ENCODE measurements at places on chromosomes 12 and 14.

DNA sequence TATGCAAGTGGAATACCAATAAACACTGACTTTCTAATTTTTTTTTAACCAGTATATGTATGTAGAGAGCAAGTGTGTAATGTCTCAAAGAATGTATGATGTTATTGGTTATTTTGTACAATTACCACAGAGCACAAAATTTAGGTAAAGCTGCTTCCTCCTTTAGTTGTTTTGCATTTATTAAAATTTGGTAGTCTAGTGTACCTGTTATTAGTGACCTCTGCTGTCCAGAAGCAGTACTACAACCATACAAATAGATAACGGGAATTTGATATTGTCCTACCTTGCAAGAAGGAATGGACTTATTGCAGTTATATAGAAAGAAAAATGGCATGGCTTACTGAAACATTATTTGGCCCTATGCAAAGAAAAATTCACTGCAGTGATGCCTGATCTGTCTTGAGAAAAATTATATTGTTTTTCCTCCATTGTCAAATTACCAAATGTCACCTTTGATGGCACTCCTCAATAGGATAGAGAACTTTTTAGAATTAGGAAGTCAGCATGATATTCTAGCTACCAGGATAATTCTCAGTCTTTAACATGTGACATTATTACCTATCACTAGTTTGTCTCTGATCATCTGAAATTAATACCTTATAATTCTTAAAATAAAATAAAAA is 153.9 kb upstream of the RMST start:
- peak; percentile 55 for DNase-seq

DNA sequence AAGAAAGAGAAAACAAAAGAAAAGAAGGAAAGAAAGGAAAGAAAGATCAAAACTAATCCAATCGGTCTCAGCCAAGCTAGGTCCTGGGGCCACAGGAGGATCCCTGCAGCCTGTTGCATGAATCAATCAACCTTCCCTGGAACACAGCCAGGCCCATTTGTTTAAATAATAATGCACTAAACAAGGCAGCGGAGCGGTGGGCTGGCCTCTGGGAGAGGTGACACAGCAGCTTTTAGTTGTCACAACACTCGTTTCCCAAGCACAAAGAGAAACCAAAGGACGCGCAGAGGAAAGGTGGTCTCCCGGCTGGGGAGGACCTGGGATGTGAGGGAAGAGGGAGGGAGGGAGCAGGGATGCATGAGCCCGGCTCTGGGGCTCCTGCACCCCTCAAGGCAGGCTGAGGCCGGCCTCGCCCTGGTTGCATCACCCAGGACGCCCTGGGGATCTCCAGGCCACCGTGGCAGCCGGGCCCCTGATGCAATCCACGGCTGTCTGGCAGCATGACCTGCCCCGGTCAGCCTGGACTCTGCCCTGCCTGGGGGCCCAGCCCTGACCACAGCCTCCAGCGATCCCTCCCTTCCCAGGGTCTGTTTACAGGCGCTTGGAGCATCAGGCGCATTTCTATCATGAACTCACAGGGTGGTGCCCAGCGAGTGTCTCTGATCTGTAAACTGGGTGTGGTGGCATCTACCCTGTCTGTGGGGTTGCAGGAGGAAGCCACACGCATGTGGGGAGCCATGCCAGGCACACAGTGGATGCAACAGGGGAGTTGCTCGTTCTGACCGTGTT is 32.5 kb downstream of the MMP17 start:
- peak; percentile 23 for DNase-seq

GRCh38 chr14:68704736-68705720 is 87.8 kb downstream of the ZFP36L1 start:
- no peak for DNase-seq

DNA sequence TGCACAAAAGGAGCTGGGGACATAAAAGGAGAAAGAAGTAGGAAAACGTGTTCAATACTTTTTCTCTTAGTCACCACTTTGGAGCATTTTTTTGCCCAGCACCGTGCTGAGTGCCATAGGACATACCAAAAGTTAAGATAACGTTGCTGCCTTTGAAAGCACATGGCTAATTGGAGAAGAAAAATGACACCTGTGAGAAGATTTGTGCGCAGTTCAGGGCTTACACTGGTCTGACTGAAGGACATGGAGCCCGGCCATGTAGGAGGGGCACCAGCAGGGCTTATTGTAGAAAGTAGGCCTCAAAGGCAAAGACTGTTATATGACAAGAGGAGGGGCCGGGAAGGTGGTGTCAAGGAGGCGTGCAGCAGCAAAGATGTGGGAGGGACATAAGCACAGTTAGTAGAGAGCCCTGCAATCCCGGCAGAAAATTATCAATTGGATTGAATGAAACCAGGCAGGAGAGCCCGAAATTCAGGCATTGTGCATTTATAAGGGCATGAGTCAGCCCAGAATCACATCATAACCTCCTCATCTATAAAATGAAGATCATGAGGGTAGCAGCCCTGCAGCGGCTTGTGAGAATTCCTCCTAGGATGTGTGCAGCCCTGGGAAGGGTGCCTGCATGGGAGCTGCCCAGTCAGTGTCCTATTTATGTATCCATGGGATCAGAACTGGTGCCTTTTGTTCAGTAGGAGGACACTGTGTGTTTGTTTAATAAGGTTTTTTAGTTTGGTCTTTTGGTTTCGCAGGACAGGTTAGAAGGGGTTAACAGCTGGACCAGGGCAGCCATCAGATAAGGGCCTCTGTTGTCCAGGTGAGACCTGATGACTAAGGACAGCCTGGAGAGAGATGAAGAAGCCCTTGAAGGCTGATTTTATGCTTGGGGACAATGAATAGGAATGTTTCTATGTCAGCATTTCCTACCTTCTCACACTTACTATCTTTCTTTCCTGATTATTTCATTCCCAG is 122.4 kb downstream of the GPR135 start:
- no peak for DNase-seq

DNA sequence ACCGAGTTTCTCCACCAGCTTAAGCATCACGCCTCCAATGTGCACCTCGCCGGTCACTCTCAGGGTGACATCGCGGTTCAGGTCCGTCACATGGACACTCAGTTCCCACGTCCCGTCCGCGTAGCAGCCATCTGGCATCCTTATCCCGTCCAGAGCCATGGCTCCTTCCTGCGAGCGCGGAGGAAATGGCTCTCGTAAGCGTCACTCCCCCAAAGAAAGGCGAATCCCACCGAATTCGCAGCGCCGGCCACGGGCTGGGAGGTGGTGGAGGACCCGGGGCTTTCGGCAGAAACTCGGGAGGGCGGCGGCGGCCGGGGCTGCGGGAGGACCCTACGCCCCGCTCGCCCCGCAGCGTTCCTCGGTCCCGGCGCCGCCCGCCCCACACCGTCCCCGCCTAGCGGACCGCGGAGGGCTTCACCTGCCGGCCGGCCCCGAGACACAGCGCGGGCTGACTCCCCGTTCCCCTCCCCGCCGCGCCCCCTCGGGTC is 396 bp downstream of the FERMT2 start:
- DNase-seq, result no peak

- DNase-seq, result no peak
Observed at GRCh38 chr14:90281261-90281660, 24.9 kb downstream of the PSMC1 start.

DNA sequence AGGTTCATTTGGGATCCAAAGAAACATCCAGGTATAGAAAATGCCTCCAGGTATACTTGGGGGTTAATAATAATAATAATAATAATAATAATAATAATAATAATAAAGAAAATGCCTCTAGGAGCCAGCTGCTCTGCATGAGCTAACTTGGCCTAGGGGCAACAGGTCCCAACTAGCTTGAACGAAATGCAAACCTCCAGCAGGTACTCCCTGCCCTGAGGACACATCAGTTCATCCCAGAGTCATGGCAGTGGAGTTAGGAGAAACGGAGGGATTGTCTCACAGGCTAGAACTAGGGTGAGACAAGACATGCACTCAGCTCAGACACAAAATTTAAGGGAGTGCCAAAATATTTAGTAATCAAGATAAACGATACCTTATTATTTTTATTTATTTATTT is 12.5 kb upstream of the TMEM229B start:
- no peak for DNase-seq

- peak; percentile 5 for DNase-seq
Observed at GRCh38 chr14:67240168-67240932, 885 bp upstream of the PALS1 start.

GRCh38 chr14:68616221-68616902 is 176.5 kb downstream of the ZFP36L1 start:
- DNase-seq, result no peak

All from CD4-positive, alpha-beta T cell treated with Interleukin-4 for 4 hours (primary cell).